NCI-H1436 (cell line): ENCODE measurements at places on chromosomes 3 and 15.

DNA sequence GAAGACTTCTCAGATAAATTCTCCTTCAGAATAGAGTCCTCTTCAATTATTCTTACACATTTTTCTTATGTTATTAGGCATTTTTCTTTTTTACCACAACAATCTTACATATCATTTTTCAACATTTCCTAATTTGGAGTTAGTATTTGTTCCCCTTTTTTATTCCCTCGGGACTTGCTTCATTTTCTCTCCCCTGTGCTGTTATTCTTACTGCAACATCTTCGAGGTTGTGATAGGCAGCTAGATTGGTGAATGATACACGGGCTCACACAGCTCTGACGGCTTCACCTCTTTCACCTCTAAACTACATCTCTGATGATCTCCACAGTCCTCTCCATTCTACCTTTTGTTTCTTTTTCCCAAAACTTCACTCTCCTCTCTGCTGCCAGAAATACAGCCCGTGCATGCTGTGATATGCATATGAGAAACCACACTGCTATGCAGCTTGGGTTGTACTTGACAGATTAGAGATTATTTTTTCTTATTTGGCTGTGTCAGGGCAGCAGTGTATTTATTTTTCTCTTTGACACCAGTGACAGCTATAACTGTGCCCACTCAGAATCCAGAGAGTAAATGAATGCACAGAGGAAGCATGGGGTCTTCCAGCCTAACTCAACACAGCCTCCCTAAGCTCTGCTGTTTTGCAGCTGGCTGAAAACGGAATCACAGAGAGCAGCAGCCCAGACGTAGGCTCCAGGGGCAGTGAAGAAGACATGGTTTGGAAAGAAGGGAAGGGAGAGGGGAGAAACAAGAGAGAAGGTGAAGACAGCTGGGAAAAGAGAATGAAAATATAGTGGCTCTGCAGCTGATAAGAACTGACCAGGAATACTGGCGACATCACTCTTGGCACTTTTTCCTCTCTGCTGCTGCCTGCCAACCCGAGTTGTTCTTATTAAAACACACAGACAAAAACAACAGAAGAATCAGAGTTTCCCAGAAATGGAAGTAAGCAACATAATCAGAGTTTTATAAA is 61.8 kb downstream of the SLC9A9 start:
- DNase-seq: no peak

- no peak for DNase-seq
Measured at GRCh38 chr3:36991923-36992805, 767 bp downstream of the EPM2AIP1 start.

DNA sequence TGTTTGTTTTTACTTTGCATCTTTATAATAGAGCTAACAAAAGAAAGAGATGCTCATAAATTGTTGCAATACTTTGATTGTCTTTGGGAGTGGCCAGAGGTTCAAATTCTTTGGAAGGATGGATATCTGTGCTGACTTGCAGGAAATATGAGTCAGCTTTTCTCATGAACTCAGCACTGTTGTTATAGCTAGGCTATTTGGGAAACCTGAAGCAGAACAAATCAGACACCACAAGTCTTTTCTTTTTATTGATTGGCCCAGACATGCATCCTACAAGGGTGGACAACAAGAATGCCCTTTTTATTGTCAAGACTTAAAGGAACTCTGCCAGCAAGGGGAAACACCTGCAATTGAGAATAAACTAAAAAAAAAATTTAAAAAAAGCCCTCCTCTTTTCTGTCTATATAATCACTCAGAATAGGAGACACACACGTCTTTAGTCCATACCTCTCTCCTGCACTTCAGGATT is 4.6 kb upstream of the DENND4A start:
- DNase-seq: no peak

DNA sequence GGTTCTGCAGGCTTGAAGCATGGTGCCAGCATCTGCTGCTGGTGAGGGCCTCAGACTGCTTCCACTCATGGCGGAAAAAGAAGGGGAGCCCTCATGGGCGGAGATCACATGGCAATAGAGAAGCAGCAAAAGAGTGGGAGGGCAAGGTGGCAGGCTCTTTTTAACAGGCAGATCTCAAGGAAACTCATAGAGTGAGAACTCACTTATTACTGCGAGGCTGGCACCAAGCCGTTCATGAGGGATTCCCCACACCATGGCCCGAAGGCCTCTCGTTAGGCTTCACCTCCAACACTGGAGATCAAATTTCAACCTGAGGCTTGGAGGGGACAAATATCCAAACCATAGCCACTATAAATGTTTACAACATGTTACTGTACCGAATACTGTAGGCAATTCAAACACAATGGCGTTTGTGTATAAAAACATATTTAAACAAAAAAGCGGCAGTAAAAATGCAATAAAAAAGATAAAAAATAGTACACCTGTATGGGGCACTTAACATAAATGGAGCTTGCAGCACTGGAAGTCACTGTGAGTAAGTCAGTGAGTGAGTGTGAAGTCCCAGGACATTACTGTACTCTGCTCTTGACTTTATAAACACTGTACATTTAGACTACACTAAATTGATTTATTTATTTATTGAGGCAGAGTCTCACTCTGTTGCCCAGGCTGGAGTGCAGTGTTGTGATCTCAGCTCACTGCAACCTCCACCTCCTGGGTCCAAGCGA is 18.8 kb upstream of the MOBP start:
- no peak for DNase-seq

DNA sequence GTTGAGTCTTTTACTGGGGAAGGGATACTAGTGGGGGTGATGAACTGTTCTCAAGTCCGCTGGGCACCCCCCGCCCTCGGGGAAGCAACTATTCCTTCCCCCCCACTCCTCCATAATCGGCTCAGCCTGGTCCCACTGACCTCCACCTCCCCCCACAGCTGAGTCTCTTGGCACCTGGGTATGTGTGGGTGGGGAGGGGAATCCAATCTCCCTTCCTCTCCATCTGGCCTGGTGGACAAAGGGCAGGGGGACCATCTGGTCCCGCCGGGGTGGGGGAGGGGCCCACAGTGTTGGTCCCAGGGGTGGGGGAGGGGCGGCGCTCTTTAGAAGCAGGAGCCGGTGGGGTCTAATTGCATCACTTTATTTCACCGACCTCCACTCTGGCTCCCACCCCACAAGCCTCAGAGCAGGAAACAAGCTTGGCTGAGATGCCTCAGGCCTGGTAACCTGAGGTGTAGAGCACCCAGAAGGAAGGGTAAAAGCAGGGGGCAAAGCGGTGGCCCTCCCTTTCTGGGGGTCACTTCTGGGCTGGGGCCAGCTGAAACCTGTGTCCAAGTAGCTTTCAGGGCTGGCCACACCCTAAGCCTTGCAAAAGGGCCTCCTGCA is 1.0 kb upstream of the PCBP4 start:
- no peak for DNase-seq

DNA sequence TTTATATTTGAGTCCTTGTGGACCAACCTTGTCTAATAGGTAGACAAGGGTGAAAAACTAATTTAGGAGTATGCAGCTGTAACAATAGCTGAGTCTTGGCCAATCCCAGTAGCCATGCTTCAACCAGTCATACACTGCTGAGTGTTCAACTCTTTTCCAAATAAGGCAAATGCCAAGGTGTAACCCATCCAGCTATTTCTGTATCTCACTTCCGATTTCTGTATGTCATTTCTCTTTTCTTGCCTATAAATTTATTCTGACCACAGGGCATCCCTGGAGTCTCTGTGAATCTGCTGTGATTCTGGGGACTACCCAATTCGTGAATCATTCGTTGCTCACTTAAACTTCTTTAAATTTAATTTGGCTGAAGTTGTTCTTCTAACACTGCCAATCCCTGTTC is 93.2 kb downstream of the MAGI1 start:
- DNase-seq: no peak

GRCh38 chr15:28945626-28946230 is 60.0 kb downstream of the APBA2 start:
- DNase-seq: no peak

DNA sequence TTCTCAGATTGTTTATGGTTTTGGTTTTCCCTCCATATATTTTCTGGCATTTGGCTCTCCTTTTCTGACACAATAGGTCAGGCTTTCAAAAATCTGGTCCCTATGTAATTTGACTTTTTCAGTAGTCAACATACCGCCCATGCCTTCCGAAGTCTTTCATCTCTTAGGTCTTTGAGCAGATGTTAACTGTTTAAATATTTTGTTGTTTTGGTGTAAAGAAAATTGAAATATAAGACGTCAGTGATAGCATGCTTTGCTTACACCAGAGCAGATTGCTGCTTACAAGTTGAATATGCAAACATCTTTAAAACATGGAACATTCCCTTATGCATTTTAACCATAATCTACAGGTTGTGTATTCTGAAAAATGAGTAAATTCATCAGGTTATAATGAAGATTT is 233.0 kb downstream of the PTPRG start:
- DNase-seq: no peak

DNA sequence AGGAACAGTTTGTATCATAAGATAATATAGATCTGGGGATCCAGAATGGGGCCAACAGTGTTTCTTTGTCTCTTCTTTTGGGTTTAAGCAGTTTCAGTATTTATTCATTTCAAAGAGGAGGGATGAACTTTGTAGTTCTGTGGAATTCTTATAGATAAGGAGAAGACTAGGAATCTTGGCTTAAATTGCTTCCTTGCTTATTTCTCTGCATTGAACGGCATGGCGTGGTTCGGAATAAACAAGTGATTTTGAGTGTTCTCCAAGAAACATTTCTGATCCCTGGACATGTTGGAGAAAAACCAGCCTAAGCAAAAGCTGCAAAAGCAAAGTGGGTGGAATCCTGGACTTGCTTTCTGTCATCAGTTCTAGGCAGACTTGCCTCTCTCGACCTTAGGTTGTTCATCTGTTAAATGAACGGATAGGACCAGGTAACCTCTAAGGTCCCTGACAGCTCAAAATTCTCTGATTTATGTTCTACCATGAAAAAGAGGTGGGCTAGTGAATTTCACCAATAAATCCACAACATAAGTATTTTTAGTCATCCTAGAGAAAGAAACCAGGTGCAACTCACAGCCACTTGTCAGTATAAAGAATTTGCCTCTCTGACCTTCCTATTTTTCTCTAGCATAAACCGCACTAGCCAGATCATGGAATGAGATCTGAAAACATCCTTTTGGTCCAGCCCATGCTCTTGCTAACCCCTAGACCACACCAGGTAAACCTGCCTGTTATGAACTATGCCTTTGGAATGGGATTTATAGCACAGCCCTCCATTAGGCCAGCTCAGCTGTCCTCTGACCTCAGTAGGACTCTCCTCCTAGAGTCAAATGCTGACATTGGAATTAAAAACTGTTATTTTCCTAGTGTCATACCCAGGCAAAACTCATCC is 78.8 kb downstream of the CLDN11 start:
- DNase-seq: no peak

GRCh38 chr3:73141525-73141924 is 80.1 kb downstream of the EBLN2 start:
- no peak for DNase-seq

DNA sequence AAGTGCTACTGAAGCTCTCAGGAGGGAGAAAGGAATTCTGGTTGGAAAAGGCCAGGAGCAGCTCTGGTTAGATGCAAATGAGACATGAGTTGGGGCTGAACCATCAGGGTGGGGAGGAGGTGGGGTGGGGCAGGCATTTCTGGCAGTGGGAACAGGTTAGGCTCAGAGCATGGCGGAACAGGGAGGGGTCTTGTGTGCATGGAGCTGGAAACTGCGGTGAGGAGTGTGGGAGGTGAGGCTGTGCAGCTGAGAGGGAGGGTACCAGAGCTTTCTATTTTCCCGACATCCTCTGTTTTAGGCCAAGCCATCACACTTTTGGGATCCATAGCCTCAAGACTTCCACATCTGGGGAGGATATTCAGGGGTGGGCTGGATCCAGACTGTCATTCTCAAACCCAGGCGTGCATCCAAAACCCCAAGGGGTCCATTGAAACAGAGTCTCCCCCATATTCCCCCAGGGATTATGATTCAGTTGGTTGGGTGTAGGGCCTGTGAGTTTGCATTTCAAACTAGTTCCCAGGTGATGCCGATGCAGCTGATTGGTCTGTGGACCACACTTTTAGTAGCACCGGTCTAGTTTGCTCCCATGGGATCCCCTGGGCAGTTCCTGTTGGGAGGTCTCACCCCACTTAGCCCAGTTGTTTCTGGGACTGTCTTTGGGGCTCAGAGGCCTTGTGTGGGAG is 100.9 kb upstream of the TLE3 start:
- DNase-seq: no peak
